ENCODE measurements at places on chromosomes 13 and 19.

- no peak for DNase-seq
Measured at GRCh38 chr13:85833921-85834320, 34.7 kb upstream of the SLITRK6 start.

DNA sequence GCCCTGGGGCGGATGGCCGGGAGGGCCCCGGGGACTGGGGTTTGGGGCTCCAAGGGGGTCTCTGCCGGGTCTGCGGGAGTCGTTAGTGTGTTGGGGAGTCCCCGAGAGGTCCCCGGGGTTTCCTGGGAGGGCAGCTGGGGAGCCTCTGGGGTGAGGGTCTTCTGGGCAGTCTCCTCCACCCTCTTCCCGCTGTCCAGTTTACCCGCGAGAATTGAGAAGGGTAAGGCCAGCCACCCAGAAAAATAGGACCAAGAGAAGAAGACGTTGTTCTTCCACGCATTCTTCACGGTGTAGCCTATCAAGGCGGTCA, 1.0 kb upstream of the ETFB start:
- no peak for DNase-seq

DNA sequence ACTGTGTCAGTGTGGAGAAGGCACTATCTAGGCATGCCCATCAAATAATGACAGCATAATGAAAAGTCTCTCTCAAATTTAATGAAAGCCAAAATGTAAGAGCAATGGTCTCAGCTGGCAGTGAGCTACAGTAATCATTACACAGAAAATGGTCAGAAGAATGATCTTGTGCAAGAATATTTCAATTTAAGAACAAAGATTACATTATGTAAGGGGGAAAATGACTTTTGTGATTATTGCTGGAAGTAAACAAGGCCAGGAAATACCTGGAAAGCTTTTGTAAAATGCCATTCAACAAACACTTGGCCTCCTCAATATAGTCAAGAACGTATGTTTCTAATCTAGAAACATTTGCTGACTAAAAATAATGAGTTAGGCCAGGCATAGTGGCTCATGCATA, 89.1 kb downstream of the CAB39L start:
- no peak for DNase-seq

DNA sequence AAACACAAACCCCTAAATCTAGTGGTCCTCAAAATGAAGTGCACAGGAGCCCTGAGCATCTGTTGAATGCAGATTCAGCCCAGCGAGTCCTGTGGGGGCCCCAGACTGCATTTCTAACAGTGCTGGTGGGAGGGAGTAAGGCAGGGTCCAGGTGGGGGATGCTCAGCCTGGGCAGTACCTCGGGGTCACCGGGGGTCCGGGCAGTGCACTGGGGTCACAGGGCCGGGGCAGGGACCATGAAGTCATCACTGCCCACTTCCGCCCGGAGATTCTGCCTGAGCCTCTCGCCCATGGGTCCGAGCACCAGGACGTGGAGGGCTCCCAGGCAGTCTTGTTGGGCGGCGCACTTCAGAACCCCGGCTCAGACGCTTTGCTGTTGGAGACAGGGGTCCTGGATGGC, 838 bp upstream of the ATP4B start:
- DNase-seq, result no peak

GRCh38 chr19:49864890-49865289, 2.5 kb downstream of the PNKP start:
- no peak for DNase-seq

DNA sequence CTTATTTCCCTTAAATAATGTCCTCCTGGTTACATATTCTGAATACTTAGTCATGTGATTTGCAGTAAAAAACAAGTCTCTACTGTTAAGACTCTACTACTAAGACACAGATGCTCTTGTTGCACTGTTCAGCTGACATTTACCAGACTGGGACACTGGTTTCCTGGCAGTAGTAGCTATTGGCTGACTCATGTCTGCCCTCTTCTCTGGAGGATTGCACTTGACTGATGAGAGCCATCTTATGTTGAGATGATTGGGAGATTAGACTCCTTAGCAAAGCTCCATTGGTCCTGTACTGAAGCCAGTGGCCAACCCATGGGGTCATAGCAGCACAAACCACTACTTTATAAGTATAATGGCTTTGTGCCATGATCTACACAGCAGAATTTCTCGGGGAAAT, 1672.6 kb upstream of the PCDH20 start:
- no peak for DNase-seq

DNA sequence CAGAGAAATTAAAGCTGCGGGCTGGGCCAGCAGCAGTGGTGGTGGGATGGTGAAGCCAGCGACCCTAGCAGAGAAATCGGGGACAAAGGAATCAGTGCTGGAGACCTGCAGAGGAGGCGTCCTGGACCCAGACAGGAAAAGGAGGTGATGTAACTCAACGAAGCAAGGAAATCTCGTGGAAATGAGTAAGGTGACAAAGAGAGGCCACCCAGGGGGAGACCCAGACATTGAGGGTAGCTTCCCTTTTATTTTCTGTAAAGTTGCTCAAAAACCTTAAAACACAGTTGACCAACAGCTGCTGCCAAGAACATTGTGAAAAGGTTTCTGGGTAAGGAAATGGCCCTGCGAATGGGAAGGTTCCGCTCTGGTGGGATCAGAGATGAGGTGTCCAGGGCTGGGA, 13.3 kb upstream of the RETN start:
- DNase-seq, result no peak

DNA sequence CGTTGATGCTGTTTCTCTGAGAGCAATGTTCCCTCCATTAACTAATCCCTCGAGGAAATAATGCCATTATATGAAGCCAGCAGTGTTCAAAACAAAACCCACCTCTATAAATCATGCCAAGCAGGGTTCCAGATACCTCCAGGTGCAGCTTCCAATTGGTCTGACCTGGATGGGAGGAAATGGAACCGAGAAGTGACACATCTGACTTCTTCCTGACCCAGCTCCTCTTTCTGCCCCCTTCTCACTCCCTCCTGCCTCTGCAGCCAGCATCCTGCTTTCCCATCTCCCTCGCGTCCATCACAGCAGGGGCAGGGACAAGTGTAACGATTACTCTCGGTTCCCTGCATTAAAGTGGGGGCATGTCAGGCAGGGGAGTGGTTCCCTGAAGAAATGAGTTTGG, 37.5 kb downstream of the HSPH1 start:
- DNase-seq, result no peak

DNA sequence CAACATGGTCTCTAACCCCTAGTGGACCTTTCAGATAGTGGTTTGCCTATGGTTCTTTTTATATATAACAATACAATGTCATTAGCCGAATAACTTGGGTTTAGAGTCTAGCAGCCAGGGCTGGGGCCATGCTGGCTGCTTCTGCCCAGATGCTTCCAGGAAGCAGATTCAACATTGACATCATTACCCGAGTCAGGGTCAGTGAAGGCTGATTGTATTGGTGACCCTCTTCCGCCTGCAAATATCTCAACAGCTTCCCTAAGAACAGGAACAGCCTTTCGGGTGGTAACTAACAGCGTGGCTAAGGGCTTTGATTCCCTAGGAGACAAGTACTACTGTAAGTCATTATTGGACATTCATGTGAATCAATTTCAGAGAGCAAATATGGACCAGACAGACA, 476.4 kb downstream of the UQCRFS1 start:
- no peak for DNase-seq

- no peak for DNase-seq
Measured at GRCh38 chr13:82800391-82800790, 1081.9 kb downstream of the SLITRK1 start.

DNA sequence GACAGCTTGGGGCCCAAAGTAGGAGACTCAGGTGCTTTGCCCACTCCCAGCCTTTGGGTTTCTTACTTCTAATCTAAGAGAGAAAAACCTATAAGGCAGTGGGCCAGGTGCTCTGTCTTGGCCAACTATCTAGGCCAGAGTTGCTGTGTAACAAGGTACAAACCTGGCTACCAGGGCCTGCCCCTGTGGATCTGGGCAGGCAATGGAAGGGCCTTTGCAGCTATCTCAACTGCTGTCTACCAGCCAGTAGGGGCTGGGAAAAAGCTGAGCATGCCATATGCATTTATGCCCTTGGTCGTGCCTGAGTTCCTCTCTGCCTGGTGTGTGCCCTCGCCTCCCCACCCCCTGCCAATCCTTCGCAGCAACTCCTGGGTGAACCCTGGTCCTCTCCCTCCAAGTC, 16.7 kb upstream of the SERPINE3 start:
- DNase-seq, result no peak

GRCh38 chr13:40220299-40220935, 446.0 kb downstream of the FOXO1 start:
- DNase-seq, result no peak

DNA sequence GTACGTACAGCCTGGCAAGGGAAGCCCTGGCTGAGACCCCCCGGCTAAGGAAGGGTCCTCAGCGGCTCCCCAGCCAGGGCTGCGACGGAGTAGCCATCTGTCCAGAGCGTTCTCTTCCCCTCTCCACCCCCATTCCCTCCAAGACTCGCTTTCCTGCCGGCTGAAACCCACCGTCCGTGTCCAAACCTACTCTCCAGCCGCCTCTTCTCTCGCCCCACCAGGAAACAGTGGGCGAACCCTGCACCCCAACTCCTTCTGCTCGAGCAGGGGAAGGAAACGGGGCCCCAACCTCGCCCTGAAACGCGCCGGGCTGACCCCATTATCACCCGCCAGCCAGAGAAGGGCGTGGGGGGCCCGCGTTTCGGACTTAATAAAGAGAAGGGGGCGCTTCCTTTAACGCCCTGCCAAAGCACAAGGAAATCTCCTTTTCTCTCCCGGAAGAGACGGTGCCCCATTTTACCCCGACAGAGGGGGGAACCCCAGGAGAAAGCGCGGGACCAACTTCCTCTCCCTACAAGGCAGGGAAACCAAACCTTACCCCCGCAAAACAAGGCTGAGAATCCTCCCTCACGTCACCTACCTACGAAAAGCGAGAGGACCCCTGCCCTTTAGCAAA, 2.5 kb downstream of the ZC3H4 start:
- DNase-seq, result no peak
